ENCODE measurements at places on chromosomes 3 and 15.
A peak's percentile ranks its signal among the peaks of the same experiment; 100 is the strongest.

DNA sequence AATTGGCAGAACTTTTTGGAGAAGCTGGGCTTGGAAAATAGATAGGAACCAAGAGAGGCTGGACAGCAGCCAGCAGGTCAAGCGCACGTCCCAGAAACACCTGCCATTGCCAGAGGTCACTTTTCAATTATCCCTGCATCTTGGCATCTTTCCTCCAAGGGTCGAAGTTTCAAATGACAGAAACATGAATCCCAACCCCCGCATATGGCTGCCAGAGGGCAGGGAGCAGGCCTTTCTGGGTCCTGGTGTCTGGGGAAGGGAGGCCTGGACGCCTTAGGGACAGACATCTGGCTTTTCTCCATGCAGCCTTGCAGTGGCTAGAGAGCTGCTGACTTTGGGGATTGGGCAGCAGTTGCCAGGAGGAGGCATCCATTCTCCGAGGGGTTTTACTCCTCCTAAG is 164.5 kb upstream of the TPM1 start:
- no peak for DNase-seq

DNA sequence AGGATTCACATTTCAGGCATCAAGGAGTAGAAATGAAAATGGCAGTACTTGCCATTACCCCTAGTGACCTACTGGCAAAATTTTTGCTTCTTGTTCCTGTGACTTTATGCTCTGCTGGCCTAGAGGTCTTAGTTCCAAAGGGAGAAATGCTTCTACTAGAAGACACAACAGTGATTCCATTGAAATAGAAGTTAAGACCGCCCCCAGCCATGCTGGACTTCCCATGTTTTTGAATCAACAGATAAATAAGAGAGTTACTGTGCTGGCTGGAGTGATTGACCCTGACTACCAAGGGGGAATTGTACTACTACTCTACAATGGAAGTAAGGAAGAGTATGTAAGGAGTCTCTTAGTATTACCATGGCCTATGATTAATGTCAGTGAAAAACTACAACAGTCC is 196.2 kb upstream of the AZI2 start:
- no peak for DNase-seq

DNA sequence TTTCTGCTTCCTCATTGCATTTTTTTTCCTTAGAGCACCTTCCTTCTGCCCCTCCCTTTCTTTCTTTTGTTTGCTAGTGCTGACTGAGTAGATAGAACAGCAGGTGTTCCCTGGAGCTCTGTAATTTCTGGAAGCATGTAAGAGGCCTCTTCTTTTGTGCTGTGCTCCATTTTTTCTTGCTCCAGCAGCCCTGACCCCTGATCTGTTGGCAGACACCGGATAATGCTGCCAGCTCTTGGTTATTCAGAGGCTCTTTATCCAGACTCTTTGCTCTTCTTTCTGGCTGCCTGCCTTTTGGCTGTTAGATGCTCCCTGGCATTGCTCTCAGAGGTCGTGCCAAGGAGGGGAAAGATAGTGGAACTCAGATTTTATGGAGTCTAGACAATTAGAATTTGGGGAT is 104.4 kb upstream of the RBMS3 start:
- no peak for DNase-seq

- DNase-seq, result no peak
Measured at GRCh38 chr3:98553753-98554152, 22.0 kb downstream of the GPR15 start.

GRCh38 chr3:70053293-70053692 is 53.8 kb downstream of the SAMMSON start:
- DNase-seq, result no peak

DNA sequence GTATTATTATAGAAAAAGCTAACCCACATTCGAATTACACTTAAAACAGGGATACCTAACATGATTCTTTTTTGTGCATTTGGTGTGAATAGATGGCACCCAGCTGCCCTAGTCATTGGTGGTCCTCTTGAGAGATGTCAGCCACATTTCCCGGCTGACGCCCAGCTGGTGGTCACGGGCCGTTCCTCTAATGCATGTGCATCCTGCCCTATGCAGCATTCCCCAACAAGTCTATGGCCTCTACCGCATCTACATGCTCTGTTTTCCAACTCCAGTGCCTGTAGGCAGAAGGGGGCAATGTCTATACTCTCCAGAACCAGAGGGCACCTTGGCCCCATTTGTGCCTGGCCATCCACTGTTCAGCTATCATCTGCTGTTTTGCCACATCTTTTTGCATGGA is 78.6 kb upstream of the PRICKLE2 start:
- no peak for DNase-seq

GRCh38 chr15:35975941-35976340 is 430.0 kb upstream of the DPH6 start:
- DNase-seq, result no peak

GRCh38 chr15:74725845-74726773 is 781 bp upstream of the CYP1A1 start:
- DNase-seq, result peak; percentile 79

DNA sequence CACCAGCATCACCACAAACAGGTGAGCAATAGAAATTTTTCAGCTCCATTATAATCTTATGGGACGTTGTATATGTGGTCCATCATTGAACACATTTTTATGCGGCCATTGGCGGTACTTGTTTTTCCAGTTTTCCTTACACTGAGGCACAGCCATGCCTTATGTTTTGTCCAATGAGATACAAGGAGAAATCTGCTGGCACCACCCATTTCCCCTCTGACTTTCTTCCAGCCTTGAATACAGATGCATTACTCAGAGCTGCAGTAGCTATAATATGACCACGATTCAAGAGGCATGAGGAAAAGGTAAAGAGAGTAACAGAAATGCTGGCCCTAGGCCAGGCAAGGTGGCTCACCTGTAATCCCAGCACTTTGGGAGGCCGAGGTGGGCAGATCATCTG is 9.0 kb upstream of the PIK3R4 start:
- no peak for DNase-seq

GRCh38 chr15:58629625-58630024 is 119.9 kb downstream of the ADAM10 start:
- DNase-seq, result no peak

DNA sequence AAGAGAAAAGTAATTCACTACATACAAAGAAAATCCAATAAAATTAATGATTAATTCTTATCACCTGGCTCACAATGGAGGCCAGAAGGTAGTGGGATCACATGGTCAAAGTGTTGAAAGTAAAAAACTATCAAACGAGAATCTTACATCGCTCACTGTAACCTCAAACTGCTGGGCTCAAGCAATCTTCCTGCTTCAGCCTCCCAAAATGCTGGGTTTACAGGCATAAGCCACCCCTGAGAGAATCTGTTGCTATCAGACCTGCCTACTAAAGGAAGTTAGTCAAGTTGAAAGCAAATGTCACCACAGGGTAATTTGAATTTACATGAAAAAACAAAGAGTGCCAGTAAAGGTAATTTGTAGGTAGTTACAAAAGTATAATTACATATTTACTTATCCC is 103.3 kb downstream of the PCCB start:
- no peak for DNase-seq

GRCh38 chr3:129690406-129690805 is 83.9 kb upstream of the PLXND1 start:
- no peak for DNase-seq

GRCh38 chr3:172525116-172525613 is 1.9 kb upstream of the TNFSF10 start:
- DNase-seq, result no peak

GRCh38 chr3:167691366-167691765 is 37.6 kb upstream of the WDR49 start:
- DNase-seq, result no peak

- no peak for DNase-seq
Measured at GRCh38 chr3:143727391-143727790, 120.9 kb downstream of the SLC9A9 start.

DNA sequence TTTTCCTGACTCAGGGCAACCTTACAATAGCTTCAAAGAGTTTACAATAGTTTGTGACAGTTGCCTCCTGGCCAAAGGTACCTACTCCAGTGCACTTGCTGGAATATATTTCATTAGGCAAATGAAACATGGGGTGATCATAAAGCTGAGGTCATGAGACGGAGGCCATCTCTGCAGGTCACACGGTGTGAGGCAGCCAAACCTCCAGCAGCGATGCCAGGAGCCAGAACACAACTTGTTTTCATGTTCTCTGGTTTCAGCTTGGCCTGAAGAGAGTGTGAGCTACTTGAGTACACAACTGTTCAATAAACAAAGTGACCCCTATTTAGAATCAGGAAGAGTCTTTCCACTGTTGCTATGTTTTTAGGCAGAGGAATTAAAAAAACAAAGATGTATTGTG is 42.7 kb upstream of the PYGO1 start:
- DNase-seq, result no peak

- DNase-seq, result no peak
Measured at GRCh38 chr3:48320996-48321395, 12.5 kb downstream of the SPINK8 start.

DNA sequence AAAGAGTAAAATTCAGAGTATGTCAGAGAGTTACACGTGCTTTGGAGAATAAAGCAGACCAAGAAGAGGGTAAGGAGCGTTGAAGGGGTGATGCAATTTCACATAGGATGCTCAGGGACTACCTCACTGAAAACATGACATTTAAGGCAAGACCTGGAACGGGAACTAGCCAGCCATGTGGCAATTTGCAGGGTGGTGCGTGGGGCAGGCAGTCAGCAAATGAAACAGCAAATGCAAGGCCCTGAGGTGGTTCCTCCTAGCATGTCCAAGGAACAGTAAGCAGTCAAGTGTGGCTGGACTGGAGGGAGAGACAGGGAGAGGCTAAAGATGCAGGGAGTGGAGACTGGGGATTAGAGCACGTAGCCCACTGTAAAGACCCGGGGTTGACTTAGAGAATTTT is 146.1 kb upstream of the LPP start:
- no peak for DNase-seq

- peak; percentile 73 for DNase-seq
Measured at GRCh38 chr15:31265090-31265870, 61.4 kb upstream of the KLF13 start.

- no peak for DNase-seq
Measured at GRCh38 chr3:54212723-54213122, 90.4 kb downstream of the CACNA2D3 start.

DNA sequence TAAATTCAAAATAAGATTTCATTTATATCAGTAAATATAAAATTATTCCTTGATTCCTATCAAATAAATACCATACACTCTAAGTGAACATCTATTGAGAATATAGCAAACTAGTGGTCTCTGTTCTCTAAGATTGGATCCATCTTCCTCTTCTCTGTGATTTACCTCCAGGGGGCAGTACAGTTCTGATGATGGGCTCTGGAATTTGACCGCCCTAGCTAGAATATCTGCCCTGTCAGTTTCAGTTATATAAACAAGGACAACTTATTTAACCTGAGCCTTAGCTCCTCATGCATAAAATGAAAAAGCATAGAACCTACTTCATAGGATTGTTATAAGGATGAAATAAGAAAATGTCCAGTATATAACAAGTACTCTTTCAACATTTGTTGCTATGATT is 171.1 kb upstream of the CCDC54 start:
- no peak for DNase-seq

GRCh38 chr3:141360888-141361598 is 7.3 kb upstream of the ZBTB38 start:
- no peak for DNase-seq

- no peak for DNase-seq
Measured at GRCh38 chr3:149638228-149639092, 19.4 kb downstream of the WWTR1 start.

DNA sequence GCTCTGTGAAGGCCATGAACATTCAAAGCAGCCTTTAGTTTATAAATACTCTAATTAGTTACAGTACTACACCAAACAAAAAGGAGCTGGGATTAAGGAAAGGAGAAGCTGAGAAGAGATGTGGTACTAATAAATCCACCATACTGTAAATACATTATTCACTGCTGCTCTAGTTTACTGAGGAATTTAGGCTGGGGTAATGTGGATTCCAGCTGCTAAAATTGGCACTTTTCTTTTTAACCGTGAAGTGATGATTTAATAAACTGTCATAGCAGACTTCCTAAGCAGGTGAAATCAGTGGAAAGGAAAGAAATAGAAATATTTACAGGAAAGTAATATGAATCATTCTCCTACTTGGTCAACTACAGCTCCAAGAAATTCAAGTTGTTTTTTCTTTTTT is 88.7 kb downstream of the TFG start:
- DNase-seq, result no peak

DNA sequence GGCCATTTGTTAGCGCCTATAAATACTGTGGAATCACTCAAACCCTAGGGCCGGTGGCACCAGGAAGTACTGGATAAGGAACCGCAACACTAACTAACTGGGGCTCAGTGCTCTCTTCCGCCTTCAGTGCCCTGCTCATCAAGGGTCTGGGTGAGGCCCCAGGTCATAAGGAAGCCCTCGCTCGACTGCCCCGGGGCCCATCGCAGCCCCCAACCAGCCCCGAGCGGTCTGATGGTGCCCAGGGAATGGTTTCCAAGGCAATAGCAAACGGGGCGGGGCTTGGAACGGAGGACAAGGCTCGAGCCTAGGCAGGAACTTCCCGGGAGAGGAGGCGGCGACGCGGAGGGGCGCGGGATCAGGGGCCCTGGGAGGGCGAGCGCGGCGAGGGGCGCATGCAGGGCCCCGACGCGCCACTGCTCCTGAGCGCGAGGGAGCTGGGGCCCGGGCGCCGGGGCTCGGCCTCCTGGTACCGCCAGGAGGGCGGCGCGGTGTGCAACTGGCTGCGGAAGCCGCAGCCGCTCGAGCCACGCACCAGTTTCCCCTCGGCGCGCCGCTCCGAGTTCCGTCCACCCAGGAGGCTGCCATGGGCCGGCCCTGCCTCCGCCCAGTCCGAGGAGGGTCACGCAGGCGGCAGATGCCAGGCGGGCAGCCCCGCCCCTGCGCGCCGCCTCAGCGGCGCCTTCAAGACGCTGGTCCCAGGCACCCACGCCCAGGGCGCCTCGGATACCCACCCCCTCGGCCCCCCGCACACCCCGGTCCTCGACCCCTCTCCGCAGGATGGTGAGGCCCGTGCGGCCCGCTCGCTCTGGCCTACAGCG is at the start of gene TTLL3:
Gene TTLL3, plus strand, starts transcription at position 648 of the 818 bp plus-strand sequence. CDS start 400 bp downstream, outside the sequence.
- peak; percentile 93 for DNase-seq

DNA sequence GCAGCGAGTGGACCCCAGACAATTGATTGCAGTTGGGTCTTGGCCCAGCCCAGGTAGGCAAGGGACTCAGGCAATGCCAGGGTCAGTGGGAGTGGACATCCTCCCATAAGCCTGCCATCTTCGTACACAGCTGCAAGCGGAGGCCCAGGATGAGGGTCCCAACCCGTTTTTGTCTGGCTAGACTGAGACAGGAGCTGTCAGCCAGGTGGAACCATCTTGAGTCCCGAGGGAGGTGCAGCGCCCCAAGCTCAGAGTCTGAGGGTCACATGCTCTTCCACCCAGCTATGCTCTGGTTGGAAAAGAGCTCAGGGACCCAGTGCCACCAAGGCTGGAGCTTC is 22.6 kb upstream of the IP6K2 start:
- DNase-seq, result no peak

GRCh38 chr15:33150971-33151370 is 43.5 kb downstream of the FMN1 start:
- no peak for DNase-seq

- DNase-seq, result no peak
Measured at GRCh38 chr3:185880600-185880999, 55.8 kb upstream of the IGF2BP2 start.

Measured in suprapubic skin (tissue), 4 donors.